IPS-NIHi11 (cell line): ENCODE measurements at places on chromosomes 6 and 20.

- DNase-seq: no peak
These were observed 106.0 kb downstream of the FRK start for GRCh38 chr6:115954740-115955139.

- DNase-seq: no peak
These were observed 658.9 kb upstream of the NOX3 start for GRCh38 chr6:156114541-156114940.

DNA sequence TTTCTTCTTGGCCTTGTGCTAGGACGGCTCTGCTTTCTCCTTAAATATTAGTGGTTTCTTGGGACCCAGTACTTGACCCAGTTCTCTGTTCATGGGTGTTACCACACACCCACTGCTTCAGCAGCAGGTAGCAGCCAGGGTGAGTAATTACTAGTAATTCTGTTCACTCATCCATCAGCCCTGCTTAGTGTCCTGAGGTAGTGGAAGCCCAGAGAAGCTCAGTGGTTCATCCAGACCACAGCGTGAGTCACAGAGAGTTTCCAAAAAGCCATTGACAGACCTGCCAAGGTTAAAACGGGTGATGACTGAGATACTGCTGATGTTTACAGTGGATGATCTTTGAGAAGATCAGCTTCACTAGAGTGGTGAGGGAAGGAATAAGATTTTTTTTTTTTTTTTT, 51.7 kb upstream of the HINT3 start:
- DNase-seq: no peak

DNA sequence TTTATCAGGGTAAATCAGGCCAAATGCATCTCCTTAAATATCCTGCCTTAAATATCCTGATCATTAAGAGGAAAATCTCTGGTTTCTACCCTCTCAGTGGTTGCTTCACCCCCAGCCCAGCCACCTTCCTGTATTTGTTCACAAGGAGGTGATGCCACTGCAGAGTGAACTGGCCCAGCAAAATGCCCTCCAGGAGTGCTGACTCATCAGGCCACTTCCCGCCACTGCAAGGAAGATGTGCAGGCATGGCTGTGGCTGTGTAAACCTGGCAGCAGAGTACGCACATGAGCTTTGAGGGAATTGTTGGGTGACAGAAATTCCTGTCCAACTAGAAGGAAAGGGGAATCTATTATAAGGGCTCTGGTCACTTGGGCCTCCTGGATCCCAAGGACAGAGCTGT, 13.8 kb downstream of the NQO2 start:
- no peak for DNase-seq

DNA sequence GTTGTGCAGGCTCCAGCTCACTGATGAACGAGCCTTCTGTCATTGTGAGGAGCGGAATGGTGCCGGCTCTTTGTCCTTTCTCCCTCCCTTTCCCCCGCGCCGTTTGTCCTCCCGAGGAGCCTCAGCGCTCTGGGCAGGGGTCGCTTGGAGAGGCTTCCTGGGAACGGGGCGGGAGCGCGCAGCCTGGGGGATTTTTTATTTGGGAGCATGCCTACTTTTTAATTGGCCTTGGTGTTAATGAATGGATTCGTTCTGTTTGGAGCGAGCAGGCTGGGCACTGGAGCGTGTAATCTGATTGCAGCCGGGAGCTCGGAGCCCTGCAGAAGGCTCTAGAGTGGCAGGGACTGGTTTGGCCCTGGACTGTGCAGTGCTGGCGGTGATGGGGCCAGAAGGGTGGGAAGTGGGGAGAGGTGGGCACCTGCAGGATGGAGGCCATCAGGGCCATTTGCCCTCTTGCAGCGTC, 118.8 kb downstream of the CDH4 start:
- DNase-seq: no peak

- no peak for DNase-seq
These were observed 100.4 kb downstream of the SNX5 start for GRCh38 chr20:17868151-17868550.

DNA sequence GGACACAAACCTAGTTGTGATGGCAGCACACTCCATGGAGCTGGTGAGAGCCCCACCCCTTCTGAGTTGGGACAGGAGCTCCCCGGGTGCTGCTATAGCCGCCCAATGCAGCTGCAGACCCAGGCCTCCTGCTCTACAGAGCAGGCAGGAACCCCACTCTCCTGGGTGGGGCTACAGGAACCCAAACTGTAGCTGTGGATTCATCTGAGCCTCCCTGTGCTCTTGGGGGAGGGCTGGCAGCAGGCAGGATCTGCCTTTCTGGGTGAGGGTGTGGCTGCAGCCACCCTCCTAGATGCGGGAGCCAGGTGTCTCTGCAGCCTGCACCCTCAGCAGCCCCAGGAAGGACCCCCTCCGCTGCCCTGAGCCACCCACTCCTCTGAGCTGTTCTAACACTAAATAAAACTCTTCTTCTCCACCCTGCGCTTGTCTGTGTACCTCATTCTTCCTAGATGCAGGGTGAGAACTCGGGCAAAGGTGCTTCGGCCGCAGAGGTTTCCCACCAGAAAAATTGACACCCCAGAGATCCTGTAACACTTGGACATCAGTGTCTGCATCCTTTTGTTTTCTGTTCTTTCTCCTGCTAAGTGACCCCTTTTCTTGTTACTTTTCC, 55.2 kb upstream of the KIF13A start:
- no peak for DNase-seq

DNA sequence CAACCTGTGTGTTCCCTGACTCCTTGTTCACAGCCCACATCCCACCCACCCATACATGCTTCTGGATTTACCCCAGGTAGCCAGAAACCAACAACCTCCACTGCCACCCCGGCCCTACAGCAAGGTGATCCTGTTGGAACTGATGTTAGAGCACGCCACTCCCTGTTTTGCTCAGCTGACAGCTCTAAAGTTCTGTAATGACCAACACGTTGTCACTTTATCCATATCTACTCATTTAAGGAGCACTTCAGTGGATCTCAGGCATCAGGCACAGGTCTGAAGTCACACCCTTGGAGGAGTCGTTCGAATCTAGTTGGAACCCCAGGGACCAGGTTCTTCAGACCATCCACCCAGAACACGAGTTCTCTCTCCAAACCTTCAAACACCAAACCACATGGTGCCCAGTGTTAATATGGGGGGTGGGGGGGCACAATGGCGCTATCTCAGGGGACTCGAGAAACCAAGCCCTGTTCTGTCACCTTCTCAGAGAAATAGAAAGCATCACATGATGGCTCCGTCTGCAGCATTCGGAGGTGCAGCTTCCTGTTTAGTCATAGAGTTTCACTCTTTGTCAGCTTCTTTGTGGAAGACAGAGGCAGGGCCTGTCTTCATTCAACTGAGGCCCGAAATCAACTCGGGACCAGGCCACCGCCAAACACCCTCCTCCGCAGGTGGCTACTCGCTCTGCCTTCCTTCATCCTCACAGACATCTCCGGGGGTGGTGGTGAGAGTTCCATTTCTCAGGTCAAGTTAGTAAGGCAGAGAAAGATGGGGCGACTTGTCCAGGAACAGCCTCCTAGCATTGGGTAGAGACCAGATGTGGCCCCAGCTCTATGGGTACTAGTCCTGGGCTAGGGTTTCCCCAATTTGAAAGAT, 142.2 kb downstream of the NFATC2 start:
- DNase-seq: no peak

- DNase-seq: no peak
These were observed 127.4 kb downstream of the MYLK4 start for GRCh38 chr6:2623295-2623694.

DNA sequence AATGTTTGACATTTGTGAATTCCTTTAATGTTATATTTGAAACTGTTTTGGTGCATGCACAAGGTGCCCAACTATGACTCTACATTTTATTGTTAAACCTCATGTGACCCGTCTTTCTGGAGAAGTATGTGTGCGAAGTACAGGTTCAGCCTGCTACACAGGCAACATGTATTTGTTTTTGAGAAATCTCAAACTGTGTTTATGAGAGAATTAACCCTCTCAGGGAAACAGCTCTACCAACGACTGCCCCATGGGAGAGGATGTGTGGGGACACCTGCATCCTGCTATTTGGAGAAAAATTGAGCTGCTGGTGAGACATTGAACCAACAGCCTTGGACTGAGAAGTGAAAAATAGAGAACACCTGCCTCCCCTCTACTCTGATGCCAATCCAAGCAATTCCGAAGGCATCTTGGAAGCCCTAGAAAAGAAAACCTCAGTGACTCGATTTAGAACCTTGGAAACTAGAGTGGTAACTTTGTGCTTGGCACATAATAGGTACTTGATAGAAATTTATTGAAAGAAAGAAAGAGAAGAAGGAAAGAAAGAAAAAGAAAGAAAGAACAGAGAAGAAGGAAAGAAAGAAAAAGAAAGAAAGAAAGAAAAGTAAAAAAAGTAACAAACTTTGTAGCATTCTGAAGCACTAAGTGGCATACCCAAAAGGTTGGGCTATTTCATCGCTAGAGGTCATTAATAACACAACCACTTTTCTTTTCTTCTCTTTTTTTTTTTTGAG, 2.9 kb upstream of the AKAP12 start:
- DNase-seq: no peak

DNA sequence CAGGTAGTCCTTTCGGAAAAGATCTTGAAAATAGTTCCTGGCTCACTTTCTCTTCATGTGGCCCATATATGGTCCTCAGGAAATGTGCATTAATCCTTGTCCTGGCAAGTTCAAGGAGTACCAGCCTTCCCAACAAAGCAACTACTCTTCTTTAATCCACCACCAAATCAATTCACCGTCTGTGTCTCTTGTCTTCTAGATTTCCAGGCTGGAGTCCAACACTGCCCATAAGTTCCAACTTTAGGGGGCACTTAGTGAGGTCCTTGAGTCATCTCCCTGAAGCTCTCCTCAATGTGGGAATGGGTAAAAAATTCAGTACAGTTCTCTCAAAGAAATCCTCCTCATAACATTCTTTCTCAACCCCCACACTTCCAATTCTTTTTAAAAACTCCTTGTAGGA, 6.9 kb upstream of the DAAM2 start:
- DNase-seq: no peak
